ENCODE measurements at places on chromosomes 2 and 18. TPM values are rescaled to one million over a fixed set of nuclear protein-coding genes. Genes with fewer than 3 reads are reported as not detected.

GRCh38 chr18:79902075-79902474, 49.4 kb downstream of the SLC66A2 start:
- no peaks in the 10 kb centered on the region for H3K4me1 ChIP-seq
- no peak for DNase-seq
- H3K4me3 ChIP-seq = no peak overlapping the region
- H3K27me3 ChIP-seq = no peaks in the 10 kb centered on the region
- no peak overlapping the region for H3K27ac ChIP-seq

DNA sequence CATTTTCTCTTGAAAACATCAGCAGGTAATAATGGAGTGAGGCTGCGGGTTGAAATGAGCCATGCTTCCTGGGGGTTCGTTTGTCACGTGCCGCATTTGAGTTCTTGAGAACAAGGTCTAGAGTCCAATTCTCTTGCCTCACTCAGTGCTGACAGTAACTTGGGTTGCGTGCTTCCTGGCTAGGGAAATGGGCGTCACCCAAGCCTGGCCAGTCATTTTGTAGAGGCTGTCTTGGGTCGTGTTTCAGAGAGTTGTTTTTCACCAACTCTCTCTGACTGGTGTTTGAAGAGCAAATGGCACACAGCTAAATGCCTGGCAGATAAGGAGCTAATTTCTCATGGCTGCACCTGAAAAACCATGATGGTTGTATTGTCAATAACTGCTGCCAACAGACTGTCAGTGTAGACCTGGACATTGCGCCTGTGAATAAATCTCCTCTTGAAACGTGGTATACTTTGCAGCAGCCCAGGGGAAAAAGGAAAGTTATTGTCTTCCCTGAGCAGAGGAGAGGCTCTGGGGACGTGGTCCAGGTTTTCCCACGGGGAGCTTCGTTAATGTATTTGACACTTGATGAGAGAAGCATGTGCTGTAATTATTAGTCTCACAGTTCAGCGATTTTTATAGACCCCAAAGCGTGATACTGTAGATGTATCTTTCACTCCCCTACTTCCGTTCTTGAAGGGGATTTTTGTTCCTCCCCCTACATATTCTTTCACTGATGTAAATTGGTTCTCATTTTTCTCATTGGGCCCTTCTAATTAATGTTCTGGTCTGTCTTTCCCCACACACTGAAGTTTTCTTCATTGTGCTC, 196.0 kb downstream of the FHOD3 start:
- H3K27ac ChIP-seq = no peak overlapping the region
- DNase-seq = no peak
- H3K4me3 ChIP-seq = no peak overlapping the region
- no peaks in the 10 kb centered on the region for H3K27me3 ChIP-seq
- no peaks in the 10 kb centered on the region for H3K4me1 ChIP-seq

- H3K4me1 ChIP-seq = no peaks in the 10 kb centered on the region
- no peak overlapping the region for H3K27ac ChIP-seq
- no peaks in the 10 kb centered on the region for H3K27me3 ChIP-seq
- no peak for DNase-seq
- no peaks in the 10 kb centered on the region for H3K36me3 ChIP-seq
- no peak overlapping the region for H3K4me3 ChIP-seq
Observed at GRCh38 chr18:29494371-29494770, 1317.4 kb upstream of the CDH2 start.

- peaks cover 11% of the 10 kb centered on the region for H3K4me1 ChIP-seq
- H3K4me3 ChIP-seq = no peak overlapping the region
- peaks cover 30% of the 10 kb centered on the region for H3K27me3 ChIP-seq
- H3K27ac ChIP-seq = no peak overlapping the region
- DNase-seq = no peak
Observed at GRCh38 chr2:118833716-118834439, 13.6 kb downstream of the EN1 start.

The CSRNP3 gene
- 6.0 TPM for total RNA-seq

The LINC00305 gene
- total RNA-seq = not detected

Data from thyroid gland (tissue), 4 donors.